ENCODE measurements at places on chromosomes 2 and 18. TPM values are rescaled to one million over a fixed set of nuclear protein-coding genes. Genes with fewer than 3 reads are reported as not detected.

Gene EMILIN1
- 34.8 TPM for total RNA-seq

Gene UCN
- total RNA-seq = 0.34 TPM

Gene SLC9A4
- not detected for total RNA-seq

Gene CNDP1
- total RNA-seq = not detected

Gene MAP3K19
- not detected for total RNA-seq

Gene PLEK
- 0.22 TPM for total RNA-seq

Measured in dermis lymphatic vessel endothelial cell (primary cell).